ENCODE measurements at places on chromosomes 3 and 15.

DNA sequence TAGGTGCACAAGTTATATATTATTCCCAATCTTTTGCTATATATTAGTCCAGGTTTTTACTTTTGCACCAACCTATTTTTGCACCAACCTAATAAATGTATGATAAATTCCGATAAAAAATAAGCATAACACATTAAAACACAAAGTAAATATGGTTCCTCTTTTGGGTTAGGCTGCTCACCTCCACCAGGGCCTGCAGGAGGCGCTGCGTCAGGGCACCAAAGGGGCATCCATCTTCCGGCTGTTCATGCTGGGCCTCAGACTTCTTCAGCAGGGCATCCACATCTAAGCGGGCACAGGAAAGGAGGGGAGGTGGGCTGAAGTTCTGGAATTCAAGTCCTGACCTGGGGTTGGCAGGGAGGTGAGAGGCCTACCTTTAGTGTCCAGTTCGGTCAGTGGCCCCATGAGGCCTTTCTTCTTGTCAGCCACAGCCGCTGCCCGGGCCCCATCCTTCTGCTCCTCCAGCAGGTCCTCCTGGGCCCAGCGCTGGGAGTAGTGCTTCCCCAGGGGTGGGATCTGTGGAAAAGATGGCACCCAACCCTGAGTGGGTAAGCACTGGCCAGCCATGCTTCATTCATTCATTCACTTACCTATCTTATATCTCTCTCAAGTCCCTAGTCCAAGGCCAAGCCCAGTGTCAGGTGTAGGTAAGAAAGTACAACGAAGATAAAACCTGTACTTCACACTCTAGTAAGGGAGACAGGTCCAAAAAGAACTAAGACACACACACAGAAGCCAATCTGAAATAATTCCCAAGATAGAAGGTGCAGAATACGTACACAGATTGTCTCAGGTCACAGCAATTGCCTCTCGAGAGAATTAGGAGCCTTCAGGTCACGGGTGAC, 5.2 kb downstream of the TADA3 start:
- DNase-seq: no peak

DNA sequence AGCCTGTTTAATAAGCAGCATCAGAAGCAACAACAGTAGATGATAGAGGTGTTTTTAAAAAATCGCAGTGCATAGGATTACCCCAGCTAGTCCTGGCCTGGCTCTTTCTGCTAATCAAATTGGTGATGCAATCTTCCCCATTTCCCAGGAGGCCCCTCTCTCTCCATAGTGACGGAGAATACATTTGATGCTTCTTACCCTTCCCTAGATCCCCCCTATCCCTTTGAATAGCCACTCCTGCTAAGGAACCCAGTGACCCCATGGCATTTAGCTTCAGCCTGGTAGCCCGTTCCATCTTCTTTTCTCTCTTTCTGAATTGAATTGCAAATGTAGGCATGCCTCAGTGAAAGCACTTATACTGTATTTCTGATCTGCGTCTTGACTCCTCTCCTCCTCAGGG, 223.6 kb upstream of the GAP43 start:
- DNase-seq: no peak

- peak; percentile 74 for DNase-seq
Observed at GRCh38 chr15:70033529-70034140, 64.1 kb downstream of the TLE3 start.

- no peak for DNase-seq
Observed at GRCh38 chr3:143951351-143951971, 20.2 kb upstream of the DIPK2A start.

- DNase-seq: no peak
Observed at GRCh38 chr15:27550635-27551034, 548.5 kb downstream of the OCA2 start.

DNA sequence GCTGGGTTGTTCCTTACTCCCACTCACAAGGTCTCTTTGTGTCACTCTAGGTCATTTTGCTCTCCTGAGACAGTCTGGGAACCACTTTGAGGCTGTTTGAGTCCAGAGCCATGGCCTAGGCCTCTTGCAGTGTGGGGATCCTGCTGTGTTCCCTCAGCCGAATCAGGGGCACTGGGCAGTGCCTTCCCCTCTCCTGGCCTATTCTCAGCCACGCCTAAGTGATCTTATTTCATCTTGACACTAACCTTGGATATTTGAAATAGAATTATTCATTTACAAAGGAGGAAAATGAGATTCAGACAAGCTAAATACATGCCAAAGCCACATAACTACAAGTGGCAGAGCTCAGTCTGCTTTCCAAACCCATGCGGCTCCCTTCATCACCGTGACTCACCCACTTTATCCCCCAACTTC, 557.2 kb upstream of the TBL1XR1 start:
- DNase-seq: peak; percentile 85
